ENCODE measurements at places on chromosomes 16 and 17.

GRCh38 chr16:51236583-51236982, 85.5 kb upstream of the SALL1 start:
- no peak for DNase-seq

GRCh38 chr17:61122326-61122913, 277.2 kb upstream of the TBX2 start:
- no peak for DNase-seq

DNA sequence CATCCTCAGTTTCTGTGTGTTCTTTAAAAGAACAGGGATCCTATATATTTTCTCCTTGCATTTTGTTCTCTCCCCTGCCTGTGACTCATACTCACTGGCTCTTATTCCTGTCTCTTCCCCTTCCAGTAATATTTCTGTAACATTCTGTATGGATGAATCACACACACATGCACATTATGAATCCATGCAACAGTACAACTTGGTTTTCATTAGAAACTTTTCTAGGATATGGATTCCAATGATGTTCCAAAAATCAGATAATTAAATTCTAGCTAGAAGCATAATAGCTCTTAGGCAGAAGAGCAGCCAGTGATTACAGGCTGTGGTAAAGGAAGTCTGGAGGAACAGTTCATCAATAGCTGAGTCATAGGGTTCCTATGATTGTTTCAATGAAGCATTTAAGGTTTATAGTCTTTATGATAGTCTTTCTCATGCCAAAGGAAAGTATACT, 119.6 kb upstream of the PMFBP1 start:
- DNase-seq = peak; percentile 87

GRCh38 chr17:59424331-59424730, 92.9 kb downstream of the YPEL2 start:
- no peak for DNase-seq

- no peak for DNase-seq
Measured at GRCh38 chr17:49028271-49028670, 31.1 kb downstream of the IGF2BP1 start.

- DNase-seq = no peak
Measured at GRCh38 chr17:14780097-14780651, 479.3 kb downstream of the HS3ST3B1 start.

GRCh38 chr16:28616636-28617035, 6.8 kb upstream of the SULT1A1 start:
- DNase-seq = no peak

DNA sequence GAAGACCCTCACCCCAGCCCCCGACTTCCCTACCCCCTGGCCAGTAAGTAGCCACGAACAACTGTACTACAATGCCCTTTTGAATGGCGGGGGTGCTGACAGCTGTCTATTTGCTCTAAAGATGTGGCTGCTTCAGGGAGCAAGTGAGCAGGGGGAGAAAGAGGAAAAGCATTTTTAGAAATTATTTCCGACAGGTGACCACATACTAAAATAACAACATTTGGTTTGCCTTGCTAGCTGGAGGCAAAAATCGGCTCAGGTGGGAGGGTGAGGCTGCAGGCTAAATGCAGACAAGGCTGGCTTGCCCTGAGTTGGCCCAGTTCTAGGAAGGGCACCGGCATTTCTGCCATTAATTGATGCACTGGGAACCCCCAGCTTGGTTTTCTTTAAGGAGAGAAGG, 188.5 kb downstream of the XYLT1 start:
- DNase-seq = no peak

GRCh38 chr16:30946671-30947540, 2.0 kb upstream of the ORAI3 start:
- no peak for DNase-seq

Data from astrocyte of the cerebellum (primary cell).